ENCODE measurements at places on chromosomes 3 and 15.

GRCh38 chr15:66452971-66453580 lies 44.5 kb downstream of the SNAPC5 start:
- DNase-seq: no peak

DNA sequence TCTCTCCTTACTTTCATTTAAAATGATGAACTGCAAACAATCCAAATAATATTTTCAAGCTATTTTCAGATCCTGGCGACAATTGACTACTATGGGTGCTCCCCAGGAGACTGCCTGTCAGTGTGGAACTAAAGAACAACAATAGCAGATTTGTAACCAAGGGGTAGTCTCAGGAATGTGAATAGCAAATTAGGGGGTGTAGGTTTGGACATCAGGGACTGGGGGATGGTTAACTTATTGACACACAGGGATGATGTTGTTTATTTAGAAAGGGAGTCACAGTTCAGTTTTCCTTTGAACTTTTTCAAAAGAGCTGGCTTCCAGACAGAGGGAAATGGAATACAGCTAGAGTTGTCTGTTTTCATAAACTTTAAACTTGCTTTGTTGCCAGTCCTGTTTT lies 229.8 kb downstream of the LRTM1 start:
- DNase-seq: no peak

GRCh38 chr3:54719914-54720313 lies 207.9 kb downstream of the LRTM1 start:
- no peak for DNase-seq

GRCh38 chr15:95266451-95267061 lies 1035.2 kb downstream of the MCTP2 start:
- no peak for DNase-seq

DNA sequence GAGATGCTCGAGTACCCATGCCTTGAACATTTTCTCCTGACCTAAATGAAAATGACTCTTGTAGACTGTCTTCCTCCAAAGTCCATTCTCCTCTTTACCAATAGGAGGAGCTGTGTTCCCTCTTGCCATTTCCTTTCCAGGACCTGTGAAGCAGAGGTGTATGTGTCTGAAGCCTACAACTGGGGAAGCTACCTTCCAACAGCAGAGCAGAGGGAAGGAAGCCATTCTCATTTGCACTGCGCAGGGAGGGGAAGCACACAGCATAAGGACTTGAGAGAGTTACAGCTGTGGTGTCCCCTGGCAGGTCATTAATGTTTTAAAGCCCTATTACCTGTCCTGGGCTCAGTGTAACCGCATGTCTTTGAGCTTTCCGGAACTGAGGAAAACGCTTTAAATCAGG lies 38.7 kb downstream of the HSPBAP1 start:
- no peak for DNase-seq

DNA sequence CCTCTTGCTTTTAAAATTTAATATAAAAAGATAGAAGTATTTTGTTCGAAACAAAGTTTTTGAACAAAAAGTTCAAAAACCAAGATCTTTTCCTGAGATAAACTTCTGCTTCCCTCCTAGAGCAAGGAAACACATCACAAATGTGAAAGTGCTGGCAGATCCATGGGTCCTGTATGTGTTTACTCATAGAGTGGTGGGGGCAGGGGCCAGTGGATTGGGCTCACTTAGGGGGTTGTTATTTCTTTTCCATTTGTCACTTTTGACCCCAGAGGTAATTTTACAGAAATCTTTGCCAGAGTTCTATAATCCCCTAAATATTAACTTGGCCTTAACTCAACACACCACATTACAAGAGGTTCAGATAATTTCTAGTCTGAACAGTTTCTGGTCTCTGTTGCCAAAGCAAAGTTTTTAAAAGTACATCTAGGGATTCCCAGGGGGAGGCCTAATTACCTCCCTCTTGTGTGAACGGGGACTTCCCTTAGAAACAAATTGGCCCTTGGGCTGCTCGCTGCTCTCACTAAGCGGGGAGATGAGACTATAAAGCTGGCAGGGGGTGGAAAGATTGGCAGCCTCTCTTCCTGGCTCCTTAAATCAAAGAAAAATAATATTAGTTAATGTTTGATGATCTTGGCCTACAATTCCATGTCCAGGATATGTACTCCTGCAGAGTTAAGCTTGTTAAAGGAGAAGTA lies 66.8 kb upstream of the PTX3 start:
- DNase-seq: no peak

DNA sequence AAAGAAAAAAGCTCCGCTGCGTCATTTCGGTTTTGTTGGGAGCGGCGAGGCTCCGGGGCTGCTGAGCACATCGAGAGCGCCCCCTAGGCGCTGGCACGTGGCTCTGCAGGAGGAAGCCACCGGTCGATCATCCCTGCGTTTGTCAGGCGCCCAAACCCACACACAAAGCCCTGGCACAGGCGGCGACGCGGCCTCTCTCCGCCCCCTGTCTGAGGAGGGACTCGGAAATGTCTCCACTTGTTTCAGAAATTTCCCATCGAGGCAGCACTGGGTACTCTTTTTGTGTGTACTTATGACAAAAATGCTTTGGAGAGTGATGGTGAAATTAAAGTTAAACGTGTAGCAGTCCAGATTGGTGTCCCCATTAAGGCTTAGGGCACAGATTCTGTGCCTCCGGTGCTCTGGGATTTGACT lies 407.3 kb upstream of the ONECUT1 start:
- peak; percentile 5 for DNase-seq

DNA sequence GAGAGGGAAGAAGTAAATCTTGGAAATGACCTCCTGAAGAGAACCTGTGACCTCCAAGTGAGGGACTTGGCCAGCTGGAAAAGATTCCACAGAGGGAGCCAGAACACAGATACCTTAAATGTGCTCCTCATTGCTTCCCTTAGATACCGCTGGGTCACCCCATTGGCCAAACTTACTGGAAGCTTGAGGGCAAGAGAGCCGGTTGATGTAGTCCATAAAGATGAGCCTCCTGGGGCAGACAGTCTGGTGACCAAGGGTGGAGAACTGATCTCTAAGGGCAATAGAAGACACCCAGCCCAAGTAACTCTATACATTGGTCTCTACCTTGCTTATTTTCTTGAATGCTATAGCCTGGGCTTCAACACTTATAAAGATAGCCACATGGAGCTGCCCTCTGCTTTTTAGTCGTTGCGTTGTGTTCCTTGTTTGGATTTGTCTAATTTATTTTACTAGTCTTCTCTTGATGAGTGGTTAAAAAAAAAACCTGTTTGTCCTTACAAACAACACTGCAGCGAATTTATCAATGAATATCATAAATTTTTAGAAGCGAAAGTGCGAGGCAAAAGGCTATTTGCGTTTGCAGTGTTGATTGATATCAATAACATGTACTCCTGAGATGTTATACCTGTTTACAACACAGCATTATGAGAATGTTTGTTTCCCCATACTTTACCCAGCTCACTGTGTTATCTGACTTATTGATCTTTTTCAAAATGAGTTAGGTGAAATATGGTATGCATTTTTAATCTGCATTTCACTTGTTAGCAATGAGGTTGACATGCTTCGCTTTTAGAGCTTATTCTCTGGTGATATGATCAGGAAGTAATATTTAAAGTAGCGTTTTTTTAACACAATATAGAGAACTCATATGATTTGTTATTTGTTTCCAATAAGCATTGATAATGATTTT lies 31.2 kb downstream of the TGFBR2 start:
- no peak for DNase-seq

- DNase-seq: no peak
Observed at GRCh38 chr3:19399836-19400235, 251.5 kb downstream of the KCNH8 start.

DNA sequence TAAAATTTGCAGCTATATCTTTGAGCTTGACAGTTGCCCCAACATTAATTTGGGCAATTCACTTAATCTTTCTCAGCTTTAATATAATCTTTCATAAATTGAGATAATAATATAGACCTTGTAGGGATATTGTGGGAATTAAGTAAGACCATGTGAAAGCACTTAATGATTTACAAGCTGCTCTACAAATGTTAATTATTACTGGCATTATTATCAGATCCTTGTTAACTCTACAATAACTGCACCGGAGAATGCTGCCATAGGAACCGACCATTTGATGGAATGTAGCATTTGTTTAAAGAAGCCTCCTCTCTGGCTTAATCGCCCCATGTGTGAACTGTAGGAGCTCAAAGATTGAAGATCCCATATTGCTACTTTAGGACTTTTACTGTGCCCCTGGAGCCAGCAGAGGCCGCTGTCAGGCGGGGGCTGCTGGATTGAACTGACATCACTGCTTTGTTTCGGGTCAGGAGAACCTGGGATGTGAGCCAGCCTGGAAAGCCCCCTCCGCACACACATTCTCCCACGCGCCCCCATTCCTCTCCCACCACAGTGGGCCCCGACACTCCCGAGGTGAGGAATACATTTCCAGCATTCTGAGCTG lies 154.2 kb upstream of the TNIK start:
- DNase-seq: no peak

- DNase-seq: no peak
Observed at GRCh38 chr3:25945836-25946235, 155.9 kb downstream of the OXSM start.

Data from DMS153 (cell line).